Stimulated activated CD4-positive, alpha-beta T cell treated with anti-CD3 and anti-CD28 coated beads, Interleukin-15, amount 100 ng/mL, for 48 hours (primary cell): ENCODE measurements at places on chromosomes 7 and 10.
A peak's percentile ranks its signal among the peaks of the same experiment; 100 is the strongest.

DNA sequence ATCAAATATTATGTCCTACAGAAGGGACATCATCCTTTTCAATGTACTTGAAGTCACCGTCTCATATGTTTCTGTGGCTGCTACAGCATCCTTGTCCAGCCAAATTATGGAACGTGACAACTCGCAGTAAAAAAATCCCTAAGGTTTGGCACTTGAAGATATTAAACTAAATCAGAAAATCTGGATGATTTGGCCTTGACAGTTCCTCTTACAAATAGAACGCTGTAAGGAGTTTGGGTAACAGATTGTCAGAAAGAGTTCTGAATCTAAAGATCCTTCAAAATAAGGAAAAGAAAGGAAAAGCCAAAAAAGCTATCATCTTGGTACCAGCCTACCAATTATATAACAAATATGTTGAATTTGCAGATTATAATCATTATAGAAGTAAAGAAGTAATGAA, 21.0 kb downstream of the XRCC2 start:
- no peak for DNase-seq

- DNase-seq = no peak
Observed at GRCh38 chr7:142301299-142301698, 43.4 kb upstream of the PRSS58 start.

DNA sequence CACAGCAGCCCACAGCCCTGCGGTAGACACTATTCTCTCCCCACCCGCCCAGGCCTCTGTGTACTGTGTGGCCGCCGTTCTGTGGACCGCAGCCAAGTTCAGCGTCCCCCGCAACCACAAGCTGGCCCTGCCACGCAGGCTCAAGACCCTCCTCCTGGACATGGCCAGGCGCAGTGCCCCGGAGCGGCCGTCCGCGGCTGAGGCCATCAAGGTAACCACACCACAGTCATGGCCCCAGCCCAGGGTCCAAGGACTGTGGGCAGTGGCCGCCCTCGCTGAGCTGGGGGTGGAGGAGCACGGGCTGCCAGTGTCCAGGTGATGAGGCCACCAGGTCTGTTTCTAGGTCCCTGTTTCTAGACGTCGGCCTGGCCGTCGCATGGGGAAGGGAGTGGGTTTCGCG, 34.4 kb upstream of the UTF1 start:
- DNase-seq = no peak

- no peak for DNase-seq
Observed at GRCh38 chr10:23362879-23363792, 18.5 kb upstream of the C10orf67 start.

DNA sequence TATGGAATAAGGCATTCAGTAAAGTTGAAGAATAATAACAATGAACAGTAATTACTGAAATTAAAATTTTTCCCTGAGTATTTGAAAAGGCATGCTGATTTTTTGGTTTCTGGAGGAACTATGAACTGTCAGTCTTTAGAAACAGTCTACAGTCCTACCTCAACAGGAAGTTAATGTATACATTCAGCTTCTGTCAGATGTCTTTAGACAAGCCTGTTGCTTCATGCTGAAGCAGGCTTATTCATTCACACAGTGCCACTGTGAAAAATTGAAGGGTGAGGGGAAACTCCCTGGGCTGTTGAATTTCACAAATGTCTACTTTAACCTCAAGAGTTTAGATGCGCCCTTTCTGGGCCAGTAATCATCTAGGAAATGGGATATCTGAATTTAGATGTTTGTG, 3.5 kb downstream of the NRF1 start:
- no peak for DNase-seq

GRCh38 chr7:49631960-49632359, 141.5 kb upstream of the VWC2 start:
- no peak for DNase-seq

GRCh38 chr10:23630376-23630775, 191.5 kb downstream of the OTUD1 start:
- no peak for DNase-seq

DNA sequence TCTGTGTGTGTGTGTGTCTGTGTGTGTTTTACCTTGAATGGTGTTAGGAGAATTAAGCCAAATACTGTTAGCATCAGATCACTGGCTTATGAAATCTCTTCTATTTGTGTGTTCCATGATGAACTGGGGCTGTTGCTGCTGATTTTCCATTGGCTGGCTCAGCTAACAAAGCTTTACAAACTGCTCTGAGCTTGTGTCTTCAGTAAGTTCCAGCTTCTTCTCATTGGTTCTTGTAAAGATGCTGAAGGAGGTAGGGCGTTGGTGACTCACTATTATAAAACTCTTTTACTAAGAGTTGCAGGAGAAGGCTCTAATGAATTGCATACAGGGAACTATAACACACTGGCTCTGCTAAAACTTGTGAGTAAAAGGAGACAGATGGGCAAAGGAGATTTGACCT, 136.4 kb upstream of the PRKCQ start:
- DNase-seq = no peak

DNA sequence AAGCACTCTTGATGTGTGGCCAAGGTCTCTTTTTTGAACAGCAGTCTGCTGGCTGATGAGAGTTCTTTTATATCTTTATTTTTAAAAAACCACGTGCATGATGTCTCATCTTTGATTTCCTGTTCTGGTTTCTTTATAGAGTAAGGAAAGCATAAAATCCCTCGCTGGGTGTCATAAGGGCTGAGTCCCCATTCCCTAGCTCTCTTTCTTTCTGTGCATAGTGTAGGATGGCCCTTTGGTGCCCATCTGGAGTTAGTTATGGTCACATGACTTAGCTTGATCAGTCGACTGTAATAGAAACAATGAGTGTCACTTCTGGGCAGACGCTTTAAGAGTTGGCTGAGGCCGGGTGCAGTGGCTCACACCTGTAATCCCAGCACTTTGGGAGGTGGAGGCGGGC, 38.5 kb downstream of the GHRHR start:
- DNase-seq = no peak

DNA sequence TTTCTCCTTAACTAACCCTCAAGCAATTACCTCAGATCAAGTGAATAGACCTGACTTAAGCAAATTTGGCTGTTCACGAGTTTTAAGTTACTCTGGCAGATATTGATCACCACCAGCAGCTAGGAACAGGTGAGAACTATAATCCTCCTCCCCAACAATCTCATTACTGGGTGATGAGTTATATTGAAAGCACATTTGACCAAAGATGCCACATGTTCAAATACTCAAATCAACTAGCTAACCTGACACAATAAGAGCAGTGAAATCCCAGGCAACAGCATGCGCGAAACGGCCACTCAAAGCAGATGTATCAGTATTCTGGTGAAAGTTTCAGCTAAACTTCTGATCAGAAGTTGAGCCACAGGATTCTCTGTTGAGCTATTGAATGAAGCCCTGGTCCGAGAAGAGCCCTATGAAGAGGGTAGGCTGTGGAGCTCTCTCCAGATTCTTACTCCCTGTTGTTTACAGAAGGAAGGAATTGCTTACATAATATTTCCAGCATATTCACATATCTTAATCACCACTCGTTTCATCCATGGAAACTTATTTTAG, 52.6 kb downstream of the CAV1 start:
- no peak for DNase-seq

GRCh38 chr7:16921644-16922257, 40.0 kb upstream of the AGR3 start:
- no peak for DNase-seq

DNA sequence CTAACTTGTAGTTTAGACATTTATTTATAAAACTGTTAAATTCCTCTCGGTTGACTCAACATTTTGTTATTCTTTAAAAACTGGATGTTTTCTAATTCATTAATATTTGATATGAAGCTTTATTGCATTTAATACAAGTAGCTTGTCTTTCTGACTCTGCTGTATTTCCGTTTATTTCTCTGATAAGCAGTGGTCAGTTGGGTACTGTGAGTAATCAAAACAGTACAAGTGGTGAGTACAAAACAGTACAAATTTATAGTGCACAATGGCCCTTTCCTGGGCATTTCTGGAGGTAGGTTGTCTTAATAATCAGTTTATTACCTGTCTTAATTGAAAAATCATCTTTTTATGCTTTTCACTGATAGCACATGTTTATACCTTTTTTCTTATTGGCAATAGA, 182.7 kb downstream of the CCSER2 start:
- no peak for DNase-seq

DNA sequence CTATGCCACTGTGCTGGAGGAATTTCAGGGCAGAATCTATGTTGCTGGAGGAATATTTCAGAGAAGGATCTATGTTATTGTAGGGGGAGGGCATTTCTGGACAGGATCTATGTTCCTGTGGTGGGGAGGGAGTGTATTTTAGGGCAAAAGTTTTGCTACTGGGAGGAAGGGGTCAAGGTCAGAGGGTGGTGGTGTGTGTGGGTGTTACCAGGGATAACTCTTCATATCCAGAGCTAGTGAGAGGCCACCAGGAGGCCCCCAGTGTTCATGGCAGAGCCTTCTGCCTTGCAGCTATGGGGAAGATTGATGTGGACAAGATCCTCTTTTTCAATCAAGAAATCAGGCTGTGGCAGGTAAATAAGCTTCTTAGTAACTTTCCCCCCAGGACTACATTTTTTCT, 2.0 kb upstream of the STRA8 start:
- no peak for DNase-seq

- no peak for DNase-seq
Observed at GRCh38 chr7:117008118-117008885, 55.0 kb downstream of the ST7 start.

DNA sequence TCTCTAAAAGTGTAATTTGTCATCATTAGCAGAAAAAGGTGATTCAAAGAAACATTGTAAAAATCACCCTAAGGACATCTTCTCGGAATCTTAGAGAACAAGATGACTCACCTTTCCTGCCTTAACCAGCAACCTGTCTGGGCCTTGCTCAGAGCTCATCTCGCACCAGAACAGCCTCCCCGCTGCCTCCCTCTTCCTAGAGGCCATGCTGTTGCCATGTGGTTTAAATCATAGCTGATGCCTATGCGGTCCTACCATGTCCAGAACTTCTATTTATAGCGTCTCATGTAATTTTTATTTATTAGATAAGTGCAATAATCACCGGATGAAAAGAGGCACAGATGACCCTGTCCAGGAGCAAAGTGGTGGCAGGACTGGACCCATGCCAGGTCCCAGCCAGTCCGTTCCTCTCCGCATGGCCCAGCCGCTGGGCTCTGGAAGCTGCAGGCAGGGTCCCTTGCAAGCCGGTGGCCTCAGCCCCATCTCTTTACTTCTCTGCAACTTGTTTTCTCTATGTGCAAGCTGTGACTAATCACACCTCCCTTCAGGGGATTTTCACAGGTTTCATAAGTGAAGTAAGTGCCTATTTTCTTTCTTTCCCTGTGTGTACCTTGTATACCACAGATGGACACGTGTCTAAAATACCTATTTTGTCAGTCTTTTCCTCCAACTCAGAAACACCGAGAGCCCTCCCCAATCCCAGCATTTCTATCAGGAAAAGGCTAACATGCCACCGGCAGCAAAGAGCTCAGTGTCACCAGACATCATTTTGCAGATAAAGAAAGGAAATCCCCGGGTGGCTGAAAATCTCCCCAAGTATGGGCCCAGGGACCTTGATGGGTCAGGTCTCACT, 27.1 kb downstream of the KLF6 start:
- DNase-seq = peak; percentile 60

- DNase-seq = no peak
Observed at GRCh38 chr10:132100091-132100481, 34.3 kb downstream of the JAKMIP3 start.

- no peak for DNase-seq
Observed at GRCh38 chr7:22728401-22729029, 1.5 kb downstream of the IL6 start.

GRCh38 chr10:105239311-105240219, 598.5 kb downstream of the SORCS3 start:
- DNase-seq = no peak

DNA sequence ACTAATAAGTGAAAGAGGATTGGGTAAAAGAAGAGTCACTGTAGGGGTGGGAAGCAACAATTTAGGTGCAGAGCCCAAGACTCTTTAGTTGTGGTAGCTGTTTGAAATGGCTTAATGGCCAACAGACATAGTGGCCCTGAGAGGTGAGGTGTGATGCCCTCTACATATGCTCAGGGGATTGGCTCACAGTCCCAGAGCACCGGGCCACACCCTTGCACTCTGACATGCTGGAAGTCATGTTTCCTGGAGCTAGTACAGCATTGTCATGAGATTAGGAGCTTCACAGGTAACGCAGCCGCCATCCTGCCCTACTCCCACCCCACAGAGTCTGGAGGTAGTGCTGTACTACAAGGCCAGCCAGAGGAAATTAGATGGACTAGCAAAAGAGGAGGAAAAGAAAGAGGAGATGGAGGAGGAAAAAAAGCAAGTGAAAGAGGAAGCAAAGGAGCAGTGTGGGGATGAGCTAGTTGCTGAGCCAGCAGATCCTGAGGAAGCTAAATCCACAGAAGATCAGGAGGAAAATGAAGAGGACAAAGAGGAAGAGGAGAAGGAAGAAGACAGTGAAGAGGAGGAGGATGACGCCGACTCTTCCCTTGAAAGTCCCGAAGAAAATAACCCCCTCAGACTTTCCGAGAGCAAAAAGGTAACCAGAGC, 14.8 kb upstream of the FLNC start:
- DNase-seq = no peak

GRCh38 chr7:118872568-118872967, 648.1 kb downstream of the ANKRD7 start:
- no peak for DNase-seq

DNA sequence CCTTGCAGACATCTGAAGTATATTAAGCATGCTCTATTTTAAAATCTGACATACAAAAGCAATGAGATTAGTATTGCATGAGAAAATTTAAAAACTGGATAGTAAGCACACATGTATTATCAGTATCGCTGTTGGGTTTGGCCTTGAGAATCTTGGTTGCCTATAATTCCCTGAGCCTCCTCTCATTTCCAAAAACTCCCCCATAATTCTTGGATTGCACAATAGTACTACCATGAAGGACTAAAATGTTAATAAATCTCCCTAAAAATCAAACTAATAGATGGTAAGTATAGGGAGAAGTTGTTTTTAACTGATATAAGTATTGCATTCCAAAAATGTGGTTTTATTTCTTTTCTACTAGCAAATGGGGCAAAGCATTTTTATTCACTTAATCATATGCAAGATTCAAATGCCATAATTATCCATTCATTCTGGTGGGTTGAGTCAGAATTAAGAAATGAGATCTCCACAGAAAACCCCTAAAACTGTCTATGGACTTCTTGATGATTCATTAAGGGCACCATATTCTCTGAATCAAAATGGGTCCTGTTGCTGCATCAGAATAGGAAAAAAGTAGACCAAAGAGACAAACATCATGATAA, 10.3 kb upstream of the VIM start:
- DNase-seq = no peak

DNA sequence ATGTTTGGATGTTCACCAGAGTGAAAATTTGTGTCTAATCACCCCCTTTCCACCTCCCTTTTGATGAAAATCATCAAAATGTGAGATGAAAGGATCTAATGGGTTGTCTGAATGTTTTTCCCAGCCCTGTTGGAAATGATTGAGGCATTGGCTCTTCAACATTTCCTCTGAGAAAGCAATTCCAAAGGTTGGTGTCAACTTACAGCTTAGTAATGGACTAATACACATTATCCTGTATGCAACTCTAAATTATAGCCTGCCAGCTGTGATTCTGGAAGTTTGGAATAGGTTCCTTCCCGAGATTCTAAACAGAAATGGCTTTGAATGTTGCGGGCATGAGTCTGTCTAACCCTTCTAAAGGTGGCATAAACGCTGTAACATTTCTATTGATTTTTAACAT, 152.9 kb downstream of the DYNC1I1 start:
- DNase-seq = no peak
